ENCODE measurements at places on chromosomes 4 and X.

DNA sequence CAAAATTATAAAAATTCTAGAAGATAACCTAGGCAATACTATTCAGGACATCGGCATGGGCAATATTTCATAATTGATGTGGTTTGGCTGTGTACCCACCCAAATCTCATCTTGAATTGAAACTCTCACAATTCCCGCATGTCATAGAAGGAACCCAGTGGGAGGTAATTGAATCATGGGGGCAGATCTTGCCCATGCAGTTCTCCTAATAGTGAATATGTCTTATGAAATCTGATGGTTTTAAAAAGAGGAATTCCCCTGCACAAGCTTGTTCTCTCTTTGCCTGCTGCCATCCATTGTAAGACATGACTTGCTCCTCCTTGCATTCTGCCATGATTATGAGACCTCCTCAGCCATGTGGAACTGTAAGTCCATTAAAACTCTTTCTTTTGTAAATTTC lies 77.7 kb downstream of the DDX60 start:
- no peak for DNase-seq

- DNase-seq, result no peak
These were observed 17.9 kb downstream of the SMARCA5 start for GRCh38 chr4:143531380-143531779.

- no peak for DNase-seq
These were observed 4.4 kb downstream of the ADGRL3 start for GRCh38 chr4:61204353-61205060.

DNA sequence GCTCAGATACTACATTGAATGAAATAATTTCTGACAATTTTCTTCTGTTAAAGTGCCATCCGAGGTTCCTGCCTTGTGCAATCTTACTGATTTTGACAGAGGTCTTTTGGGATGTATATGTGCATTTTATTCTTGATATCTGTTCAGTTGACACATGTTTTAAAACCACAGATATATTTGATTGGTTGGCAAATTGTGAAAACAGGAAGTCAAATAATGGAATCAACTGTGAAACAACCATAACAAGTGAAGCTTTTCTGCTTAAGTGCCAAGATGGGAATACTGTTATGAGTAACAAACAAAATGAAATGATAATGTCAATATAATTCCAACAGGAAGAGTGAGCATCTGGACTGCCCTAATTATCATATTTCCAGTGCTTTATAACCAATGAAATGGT lies 84.9 kb upstream of the TET2 start:
- DNase-seq, result no peak

DNA sequence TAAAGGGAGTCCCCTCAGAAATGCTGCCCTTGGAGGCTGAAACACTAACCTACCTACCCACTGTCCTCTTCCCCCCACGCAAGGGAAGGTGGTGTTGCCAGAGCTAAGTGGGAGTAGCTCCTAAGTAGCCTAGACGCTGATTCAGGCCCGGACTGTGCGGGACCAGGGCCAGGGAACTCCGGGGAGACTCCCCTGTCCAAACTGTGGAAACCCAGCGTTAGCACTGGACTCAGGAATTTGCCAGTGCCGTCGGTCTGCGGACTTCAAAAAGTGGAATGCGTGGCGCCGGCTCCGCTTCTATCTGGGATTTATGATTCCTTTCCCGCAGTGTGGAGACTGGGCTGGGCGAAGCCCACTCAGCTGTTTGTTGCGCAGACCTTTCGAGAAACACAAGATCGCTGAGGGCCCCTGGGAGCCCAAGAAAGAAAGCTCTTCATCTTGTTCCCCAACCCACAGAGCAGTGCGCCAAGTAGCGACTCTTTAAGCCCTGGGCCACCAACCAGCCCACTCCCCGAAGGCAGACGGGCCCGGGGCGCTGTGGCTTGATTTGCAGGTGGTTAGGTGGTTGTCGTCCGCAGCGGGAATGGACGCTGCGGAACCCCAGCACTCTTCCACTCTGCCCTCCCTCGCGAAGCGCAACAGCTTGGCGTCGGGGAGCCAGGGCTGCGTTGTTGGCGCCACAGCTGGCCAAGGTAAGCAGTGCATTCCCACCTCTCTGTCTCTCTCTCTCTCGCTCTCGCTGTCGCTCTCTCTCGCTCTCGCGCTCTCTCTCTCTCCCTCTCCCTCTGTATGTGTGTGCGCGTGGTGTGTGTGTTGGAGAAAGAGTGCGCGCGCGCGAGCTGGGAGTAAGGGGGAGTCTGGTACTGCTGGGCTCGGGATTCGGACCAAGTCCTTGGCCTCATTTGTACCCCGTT lies 2.0 kb downstream of the TMEM255A start:
- no peak for DNase-seq

All from NCI-H1930 (cell line).